ENCODE measurements at places on chromosomes 1 and 21.

DNA sequence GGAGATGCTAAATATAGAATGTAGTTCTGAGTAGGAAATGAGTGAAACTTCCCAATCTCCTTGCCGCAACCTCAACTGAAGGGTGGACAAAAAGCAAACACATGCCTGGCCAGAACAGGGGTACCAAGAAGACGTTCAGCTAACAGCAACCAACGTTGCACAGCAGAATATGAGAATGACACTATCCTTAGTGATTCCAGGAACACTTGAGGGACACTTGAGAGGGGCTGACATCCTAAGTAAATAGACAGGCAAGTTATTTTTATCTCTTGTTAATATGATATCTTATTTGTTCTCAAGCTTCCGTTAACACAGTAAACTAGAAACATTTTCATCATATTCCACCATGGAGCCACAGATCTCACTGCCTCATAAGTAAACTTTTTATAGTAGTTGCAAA, 908 bp downstream of the KRTAP19-1 start:
- no peak for DNase-seq

GRCh38 chr1:10210841-10211804, 753 bp downstream of the KIF1B start:
- peak; percentile 6 for DNase-seq

GRCh38 chr1:234965111-234965510, 163.5 kb downstream of the TOMM20 start:
- no peak for DNase-seq

DNA sequence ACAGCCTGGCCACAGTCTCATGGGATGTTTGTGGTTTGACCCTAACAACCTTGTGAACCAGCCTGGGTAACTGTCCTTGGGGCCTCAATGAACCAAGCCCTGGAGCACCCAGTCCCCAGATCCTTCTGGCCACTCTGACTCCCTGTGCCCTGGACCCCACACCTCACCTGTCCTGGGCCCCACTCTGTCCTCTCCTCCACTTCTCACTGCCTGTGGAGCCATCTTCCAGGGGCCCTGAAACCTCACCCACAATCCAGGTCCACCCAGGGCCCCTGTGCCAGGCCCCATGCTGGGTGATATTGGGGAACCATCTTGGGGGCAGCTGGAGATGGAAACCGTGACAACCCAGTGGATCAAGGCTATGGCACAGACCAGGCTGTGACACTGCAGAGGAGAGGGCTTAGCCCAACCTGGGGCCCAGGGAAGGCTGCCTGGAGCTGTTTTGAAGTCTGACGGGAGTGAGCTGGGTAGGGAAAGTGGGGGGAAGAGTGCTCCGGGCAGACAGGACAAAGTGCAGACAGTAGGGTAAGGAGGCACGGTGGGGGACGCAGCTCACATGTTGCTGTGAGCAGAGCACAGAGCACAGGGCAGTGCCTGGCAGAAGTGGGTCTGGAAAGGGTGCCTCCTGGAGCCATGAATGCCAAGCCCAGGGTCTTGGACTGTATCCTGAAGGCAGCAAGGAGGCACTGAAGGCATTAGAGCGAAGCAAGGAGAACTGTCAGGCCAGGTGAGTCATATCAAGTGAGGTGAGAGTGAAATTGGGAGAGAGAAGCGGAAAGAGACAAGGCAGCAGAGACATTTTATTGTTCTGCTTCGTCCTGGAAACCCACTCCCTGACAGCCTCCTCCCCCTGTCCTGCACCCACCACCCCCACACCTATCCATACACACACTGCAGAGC, 12.1 kb upstream of the LRP8 start:
- DNase-seq: no peak

- no peak for DNase-seq
Observed at GRCh38 chr1:27650171-27650538, 15.2 kb upstream of the FGR start.

Data from NCI-H526 (cell line).